Endothelial cell of umbilical vein (primary cell): ENCODE measurements at places on chromosomes 16 and 17.
A peak's percentile ranks its signal among the peaks of the same experiment; 100 is the strongest.

GRCh38 chr16:13322336-13322735 lies 420.9 kb downstream of the SHISA9 start:
- no peaks in the 10 kb centered on the region for H3K4me1 ChIP-seq
- H3K27me3 ChIP-seq, result no peaks in the 10 kb centered on the region
- H3K27ac ChIP-seq, result no peak overlapping the region
- H3K4me3 ChIP-seq, result no peak overlapping the region
- no peak for DNase-seq

DNA sequence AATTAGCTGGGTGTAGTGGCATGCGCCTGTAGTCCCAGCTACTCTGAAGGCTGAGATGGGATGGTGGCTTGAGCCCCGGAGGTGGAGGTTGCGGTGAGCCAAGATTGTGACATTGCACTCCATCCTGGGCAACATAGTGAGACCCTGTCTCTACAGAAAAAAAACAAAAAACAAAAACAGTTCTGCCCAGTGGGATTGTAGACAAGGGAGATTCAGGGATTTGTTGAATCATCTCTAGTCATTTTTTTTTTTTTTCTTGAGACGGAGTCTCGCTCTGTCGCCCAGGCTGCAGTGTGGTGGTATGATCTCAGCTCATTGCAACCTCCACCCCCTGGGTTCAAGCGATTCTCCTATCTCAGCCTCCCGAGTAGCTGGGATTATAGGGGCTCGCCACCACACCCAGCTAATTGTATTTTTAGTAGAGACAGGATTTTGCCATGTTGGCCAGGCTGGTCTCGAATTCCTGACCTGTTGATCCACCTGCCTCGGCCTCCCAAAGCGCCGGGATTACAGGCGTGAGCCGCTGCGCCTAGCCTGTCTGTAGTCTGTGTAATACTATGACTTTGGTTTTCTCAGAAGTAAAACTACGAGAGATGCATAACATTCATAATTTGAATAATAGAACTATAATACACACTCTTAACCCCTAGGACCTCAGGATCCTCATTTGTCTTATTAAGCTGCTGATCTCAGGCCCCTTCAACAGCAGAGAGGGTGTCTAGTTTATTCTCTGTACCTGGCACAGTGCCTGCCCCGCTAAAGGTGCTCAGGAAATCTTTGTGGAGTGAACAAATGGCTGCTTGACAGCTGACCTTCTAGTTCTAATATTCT lies 1.4 kb downstream of the TEN1 start:
- no peak for DNase-seq
- no peaks in the 10 kb centered on the region for H3K36me3 ChIP-seq
- H3K27ac ChIP-seq, result peak overlapping the region; percentile 94

DNA sequence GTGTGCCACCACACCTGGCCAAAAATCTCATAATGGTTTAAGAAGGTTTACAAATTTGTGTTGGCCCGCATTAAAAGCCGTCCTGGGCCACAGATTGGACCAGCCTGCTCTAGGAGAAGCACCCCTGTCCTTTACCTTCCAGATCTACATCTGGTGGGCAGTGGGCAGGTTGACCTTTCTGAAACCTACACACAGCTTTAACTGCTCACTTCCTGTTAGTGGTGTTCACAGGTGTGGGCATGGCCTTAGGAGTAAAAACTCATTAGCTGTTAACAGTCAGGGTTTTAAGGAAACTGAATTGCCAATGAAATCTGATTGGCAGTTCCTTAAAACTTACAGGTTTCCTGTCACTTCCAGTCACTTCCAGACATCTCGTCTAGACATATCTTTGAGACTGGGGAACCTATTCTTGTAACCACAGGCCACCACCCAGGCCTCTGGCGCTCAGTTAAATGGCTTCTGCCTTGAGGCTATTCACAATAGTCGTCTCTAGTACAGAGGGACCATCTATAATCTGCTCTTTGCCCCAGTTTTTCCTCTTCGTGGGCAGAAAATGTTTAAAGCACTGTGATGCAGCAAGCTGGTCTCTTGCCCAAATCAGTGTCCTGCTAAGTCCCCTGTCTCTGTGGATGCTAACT lies 29.3 kb downstream of the GNGT2 start:
- H3K4me1 ChIP-seq, result no peaks in the 10 kb centered on the region
- DNase-seq, result no peak
- H3K36me3 ChIP-seq, result no peaks in the 10 kb centered on the region
- no peak overlapping the region for H3K27ac ChIP-seq
- no peaks in the 10 kb centered on the region for H3K27me3 ChIP-seq
- no peak overlapping the region for H3K4me3 ChIP-seq

- H3K4me3 ChIP-seq, result no peak overlapping the region
- peak; percentile 53 for DNase-seq
- no peaks in the 10 kb centered on the region for H3K27me3 ChIP-seq
- no peaks in the 10 kb centered on the region for H3K36me3 ChIP-seq
Observed at GRCh38 chr17:72725433-72726068, 366.9 kb downstream of the SLC39A11 start.

DNA sequence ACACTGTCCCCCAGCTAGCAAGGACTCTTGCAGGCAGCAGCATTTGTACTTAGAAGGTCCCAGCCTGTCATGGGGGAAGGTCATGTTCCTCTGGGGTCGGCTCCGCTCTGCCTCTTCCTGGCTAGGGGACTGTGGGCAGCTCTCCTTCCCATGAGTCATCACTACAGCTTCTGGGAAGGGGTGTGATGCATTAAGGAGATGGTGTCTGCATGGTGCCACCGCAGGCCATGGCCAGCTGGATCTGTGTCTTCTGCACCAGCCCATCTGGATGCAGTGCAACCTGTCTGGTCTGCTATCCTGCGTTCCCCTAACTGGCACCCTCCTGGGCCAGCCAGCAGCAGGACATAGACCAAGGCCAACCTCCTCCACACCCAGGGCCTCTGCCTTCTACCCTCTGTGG lies 6.3 kb downstream of the STARD3 start:
- peaks cover 11% of the 10 kb centered on the region for H3K4me1 ChIP-seq
- no peaks in the 10 kb centered on the region for H3K27me3 ChIP-seq
- no peak overlapping the region for H3K4me3 ChIP-seq
- no peaks in the 10 kb centered on the region for H3K36me3 ChIP-seq
- H3K27ac ChIP-seq, result no peak overlapping the region

- DNase-seq, result no peak
- H3K36me3 ChIP-seq, result peaks cover 18% of the 10 kb centered on the region
- H3K27ac ChIP-seq, result no peak overlapping the region
- H3K4me1 ChIP-seq, result peaks cover 21% of the 10 kb centered on the region
Observed at GRCh38 chr16:2432286-2432685, 3.0 kb downstream of the CCNF start.

DNA sequence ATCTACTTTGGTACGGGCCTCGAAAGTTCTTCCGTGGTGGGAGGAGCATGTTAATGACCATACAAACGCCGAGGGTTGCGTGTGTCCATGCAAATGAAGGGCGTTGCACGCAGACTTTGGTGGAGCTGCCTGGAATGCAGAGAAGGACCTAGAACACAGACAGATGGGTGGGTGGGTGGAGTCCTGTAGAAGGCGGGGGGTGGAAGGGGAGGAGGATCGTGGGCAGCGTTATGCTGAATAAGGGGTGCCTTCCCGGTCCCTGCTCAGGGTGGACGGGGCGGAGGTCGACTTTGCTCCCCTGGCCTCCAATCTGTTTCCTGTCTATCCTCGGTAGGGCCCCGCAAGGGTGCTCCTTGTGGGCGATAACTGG lies 795 bp upstream of the PAQR4 start:
- no peak for DNase-seq
- H3K4me1 ChIP-seq, result peaks cover 16% of the 10 kb centered on the region
- no peak overlapping the region for H3K27ac ChIP-seq
- no peak overlapping the region for H3K4me3 ChIP-seq

- H3K27me3 ChIP-seq, result no peaks in the 10 kb centered on the region
- DNase-seq, result no peak
- H3K4me1 ChIP-seq, result no peaks in the 10 kb centered on the region
- H3K36me3 ChIP-seq, result no peaks in the 10 kb centered on the region
Observed at GRCh38 chr16:27127308-27127707, 60.6 kb downstream of the C16orf82 start.

DNA sequence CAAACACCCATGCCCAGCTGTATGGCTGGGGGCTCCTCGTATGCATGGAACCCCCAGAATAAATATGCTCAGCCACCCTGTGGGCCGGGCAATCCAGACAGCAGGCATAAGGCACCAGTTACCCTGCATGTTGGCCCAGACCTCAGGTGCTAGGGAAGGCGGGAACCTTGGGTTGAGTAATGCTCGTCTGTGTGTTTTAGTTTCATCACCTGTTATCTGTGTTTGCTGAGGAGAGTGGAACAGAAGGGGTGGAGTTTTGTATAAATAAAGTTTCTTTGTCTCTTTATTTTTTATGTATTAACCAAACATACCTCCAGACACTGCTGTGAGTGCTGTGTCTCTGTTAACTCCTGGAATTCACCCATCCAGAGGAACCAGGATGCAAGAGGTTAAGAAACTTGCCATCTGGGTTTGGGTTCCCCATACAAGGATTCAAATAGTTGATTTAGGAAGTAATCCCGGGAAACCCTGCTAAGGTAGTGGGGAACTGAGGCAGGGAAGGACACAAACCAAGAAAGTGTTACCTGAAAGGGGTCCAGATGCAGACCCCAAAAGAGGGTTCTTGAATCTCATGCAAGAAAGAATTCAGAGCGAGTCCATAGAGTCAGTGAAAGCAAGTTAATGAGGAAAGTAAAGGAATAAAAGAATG lies 37.4 kb upstream of the IL21R start:
- peaks cover 6% of the 10 kb centered on the region for H3K36me3 ChIP-seq
- no peak overlapping the region for H3K4me3 ChIP-seq
- H3K4me1 ChIP-seq, result peaks cover 19% of the 10 kb centered on the region
- no peaks in the 10 kb centered on the region for H3K27me3 ChIP-seq
- H3K27ac ChIP-seq, result no peak overlapping the region
- no peak for DNase-seq

DNA sequence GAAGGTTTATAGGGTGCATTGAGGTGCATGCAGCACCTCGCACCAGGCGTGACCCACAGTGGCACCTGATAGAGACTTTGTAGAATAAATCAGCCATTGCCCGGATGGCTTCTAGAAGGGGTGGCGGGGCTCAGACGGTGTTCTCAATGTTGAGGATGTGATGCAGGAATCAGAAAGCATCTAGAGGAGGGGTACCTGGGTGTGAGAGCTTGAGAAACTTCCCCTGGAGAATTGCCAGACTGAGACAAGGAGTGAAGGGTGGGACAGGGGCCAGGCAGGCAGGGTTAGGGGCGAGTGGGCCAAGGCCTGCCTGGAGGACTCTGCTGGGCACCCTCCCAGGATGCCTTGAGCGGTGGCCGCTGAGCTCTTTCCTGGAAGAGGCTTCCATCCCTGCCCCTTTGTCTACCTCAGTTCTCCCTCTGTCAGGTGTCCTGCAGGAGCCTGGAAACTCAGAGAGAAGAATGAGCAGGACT lies 9.3 kb upstream of the ADGRG1 start:
- no peaks in the 10 kb centered on the region for H3K36me3 ChIP-seq
- H3K4me3 ChIP-seq, result no peak overlapping the region
- DNase-seq, result no peak
- no peaks in the 10 kb centered on the region for H3K4me1 ChIP-seq
- H3K27me3 ChIP-seq, result no peaks in the 10 kb centered on the region

DNA sequence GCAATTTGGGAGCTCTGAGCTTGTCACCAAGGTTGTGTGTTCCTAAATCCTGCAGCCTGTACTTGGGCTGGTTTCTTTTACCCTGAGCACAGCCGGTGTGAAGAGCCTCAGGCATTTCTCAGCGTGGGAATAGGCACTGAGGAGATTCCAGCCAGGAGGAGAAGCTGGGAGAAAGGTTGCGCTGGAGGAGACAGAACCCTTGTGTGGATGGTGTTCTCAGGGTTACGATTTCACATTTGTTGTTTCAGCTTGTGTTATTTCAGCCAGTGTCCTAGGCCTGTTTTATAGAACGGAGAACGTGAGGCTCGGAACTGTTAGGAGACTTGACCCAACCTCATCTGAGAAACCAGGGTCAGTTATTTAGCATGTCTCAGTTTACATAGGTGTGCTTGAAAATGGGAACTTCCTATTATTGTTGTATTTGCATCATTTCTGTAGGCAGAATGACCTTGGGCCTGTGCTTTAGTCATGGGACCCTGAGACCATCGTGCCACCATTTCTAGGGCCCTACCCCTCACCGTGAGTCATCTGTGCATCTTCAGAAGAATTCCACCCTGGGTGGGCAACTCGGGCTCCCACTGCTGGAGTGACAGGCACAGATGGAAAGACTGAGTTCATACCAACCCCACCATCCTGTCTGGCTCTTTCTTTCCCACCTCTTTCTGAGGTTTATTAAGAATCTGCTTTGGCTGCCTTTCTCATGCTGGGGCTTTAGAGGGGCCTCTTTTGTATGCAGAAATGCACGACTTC lies 134.9 kb downstream of the MSI2 start:
- H3K36me3 ChIP-seq, result no peaks in the 10 kb centered on the region
- H3K4me3 ChIP-seq, result no peak overlapping the region
- H3K4me1 ChIP-seq, result no peaks in the 10 kb centered on the region
- DNase-seq, result no peak
- no peaks in the 10 kb centered on the region for H3K27me3 ChIP-seq
- H3K27ac ChIP-seq, result no peak overlapping the region

DNA sequence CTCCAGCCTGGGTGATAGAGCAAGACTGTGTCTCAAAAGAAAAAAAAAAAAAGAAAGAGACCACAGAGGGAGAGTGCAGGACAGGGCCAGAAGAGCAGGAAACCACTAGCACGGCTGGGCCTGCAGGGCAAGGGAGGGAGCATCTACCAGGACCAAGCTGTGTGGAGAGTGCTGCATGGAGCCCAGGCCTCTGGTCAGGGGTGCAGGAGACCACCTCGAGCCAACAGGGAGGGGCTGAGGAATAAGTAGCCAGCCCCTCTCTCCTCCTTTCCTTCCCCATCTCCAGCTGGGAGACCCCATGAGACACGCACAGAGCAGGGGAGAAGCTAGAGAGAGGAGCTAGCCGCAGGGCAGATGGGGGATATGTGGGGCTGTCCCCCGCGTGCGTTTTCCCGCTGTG lies 67.0 kb upstream of the DNAH17 start:
- DNase-seq, result no peak
- H3K4me3 ChIP-seq, result no peak overlapping the region
- no peaks in the 10 kb centered on the region for H3K36me3 ChIP-seq
- no peaks in the 10 kb centered on the region for H3K27me3 ChIP-seq

DNA sequence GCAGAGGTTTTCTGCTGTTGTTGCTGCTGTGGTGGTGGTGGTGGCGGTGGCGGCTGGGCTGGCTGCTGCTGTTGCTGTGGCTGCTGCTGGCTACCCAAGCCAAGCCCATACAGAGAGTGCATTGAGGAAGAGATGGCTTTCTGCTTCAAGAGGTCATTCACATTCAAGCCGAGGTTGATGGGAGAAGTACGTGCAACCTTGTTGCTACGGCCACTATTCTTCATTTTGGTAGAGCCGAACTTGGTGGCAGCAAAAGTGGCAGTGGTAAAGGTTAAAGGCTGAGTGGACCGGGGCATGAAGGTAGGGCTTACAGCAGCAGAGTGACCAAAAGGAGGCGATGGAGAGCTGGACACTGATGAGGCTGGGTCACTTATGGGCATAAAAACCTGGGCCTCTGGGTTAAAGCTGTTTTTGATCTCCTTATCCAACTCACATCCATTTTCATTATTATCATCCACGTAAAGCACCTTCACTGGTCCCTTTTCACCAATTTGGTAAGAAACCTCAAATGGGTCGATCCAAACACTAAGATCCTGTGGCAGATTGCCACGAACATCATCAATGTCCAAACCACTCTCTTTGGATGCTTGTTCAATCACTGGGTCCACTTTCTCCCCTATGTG lies 2.8 kb downstream of the TOB1 start:
- H3K27me3 ChIP-seq, result no peaks in the 10 kb centered on the region
- peak; percentile 28 for DNase-seq
- peaks cover 11% of the 10 kb centered on the region for H3K4me1 ChIP-seq
- no peak overlapping the region for H3K4me3 ChIP-seq
- peaks cover 5% of the 10 kb centered on the region for H3K36me3 ChIP-seq
